Stimulated activated CD4-positive, alpha-beta T cell treated with anti-CD3 and anti-CD28 coated beads, Interleukin-2, amount 100 ng/mL, for 4 hours (primary cell): ENCODE measurements at places on chromosomes 3 and 15.

DNA sequence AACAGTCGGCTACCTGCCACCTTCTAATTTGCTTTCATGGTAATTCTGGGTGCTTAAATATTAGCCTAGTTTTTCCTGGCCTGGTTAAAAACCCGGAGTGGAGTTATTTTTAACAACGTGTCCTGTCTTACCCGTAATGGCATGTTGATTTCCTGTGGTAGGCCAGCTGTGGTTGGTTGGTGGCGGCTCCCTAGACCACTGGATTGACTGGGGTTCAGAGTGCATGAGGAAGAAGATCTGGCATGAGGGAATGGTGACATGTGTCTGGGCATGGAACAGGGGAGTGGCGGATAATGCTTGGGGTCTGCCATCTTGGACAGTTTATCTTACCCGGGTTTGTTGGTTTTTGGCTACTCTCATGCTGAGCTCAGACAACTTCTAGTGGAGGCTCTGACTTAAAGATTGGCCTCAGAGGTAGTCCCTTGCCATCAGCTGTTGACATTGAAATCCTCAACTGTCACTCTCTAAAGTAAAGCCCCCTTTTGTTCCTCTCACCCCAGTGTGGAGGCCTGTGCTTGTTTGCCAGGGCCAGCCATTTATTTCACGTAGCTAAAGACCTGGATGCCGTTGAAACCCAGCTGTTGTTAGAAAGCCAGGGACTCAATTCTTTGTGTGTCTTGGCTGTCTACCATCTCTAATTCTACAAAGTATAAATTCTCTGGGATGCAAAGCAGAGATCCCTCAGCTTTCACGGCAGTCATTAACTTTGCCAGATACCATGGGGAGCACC is 81.6 kb downstream of the DNASE1L3 start:
- DNase-seq, result no peak

DNA sequence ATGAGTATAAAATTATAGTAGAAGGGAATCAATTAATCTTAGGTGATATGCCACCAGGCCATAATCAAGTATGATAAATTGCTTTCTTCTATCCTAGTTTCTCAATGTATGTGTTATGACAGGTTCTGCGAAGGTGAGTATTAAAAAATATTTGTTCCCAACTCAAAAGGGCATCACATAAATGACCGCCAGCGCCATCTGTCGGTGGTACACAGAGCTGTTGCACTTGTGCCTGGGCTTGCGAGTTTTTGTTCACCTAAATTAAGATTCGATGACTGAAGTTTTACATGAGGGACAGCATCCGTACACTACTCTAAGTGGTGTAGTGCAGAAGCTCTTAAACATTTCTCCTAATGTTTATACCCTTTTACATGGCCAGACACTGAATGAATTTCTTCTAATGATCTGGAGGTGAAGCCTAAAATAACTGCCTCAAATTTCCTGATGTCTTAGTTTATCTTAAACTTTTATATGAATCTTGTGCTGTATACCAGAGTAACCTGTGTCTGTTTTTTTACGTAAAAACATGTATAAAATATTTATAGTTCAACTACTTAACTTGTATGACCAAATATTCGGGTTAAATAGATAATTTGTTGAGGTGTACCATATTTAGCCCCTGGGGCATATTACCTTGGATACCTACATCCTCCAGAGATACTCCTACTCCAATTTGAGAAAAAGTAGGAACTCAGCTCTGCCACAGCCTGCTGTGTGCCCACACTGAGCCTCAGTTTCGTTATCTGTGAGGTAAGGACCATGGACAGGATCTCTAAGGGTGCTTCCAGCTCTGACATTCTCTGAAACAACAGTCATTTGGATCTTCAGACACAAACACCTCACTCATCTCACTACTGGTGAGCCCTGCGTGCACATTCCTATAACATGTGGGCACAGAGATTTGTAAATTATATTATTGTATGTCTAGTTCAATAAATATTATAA is 365.6 kb downstream of the MAGI1 start:
- DNase-seq, result no peak

DNA sequence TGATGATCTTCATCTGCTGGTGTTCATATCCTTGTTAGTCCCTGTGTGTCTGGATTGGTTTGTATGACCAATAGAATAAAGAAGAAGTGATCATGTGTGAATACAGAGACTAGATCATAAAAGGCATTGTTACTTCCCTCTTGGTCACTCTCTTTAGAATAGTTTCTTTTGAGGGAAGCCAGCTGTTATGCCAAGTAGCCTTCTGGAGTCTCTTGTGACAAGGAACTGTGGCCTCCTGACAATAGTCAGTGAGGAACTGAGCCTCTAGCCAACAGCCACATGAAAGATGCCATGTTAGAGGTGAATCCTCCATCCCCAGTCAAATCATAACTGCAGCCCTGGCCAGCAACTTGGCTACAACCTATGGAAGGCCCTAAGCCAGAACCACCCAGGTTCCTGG is 63.0 kb upstream of the SMAD3 start:
- DNase-seq, result no peak

DNA sequence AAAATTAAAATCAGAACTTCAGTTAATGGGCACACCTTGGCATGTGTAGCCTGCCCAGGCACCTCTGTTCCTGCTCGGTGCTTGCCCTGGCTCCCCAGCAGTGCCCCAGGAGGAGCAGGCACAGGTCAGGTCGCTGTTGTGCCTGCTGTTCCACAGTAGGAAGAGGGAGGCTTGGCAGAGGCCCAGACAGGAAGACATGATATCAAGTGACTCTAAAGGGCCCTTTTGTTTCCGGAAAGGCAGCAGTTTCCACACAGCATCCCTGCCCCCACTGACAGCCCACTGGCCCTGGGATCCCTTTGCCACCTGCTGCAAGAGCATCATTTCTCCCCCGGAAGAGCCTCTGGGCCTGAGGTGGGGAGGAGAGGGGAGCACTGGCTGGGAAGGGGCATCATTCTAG is 40.5 kb upstream of the HES1 start:
- no peak for DNase-seq

GRCh38 chr3:106518516-106518915 is 649.7 kb upstream of the CBLB start:
- no peak for DNase-seq

- DNase-seq, result no peak
Measured at GRCh38 chr15:31273258-31273941, 53.2 kb upstream of the KLF13 start.

DNA sequence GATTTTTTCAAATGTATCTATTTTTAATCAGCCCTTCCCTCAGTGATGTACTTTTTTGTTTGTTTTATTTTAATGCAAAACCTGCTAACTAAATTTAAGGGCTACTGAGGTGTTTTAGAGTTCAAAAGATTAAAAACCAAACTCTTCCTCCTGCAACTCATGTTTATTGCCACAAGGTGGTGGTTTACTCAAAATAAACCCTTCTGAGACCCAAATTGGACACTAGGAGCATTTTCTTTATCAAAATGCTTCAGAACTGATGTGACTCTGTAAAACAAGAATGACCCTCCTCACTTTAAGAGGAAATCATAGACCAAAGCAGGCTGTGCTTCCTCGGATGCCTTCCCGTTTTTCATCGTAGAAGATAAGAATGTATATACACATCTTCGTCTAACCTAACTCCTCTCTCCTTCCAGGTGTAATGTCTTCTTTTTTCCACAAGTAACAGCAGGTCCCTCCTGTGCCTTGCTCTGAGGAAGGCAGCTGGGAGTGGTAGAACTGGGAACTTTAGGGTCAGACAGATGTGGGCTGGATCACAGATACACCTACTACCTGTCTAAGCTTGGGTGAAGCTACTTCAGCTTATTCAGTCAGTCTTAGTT is 2.9 kb upstream of the NME9 start:
- no peak for DNase-seq

DNA sequence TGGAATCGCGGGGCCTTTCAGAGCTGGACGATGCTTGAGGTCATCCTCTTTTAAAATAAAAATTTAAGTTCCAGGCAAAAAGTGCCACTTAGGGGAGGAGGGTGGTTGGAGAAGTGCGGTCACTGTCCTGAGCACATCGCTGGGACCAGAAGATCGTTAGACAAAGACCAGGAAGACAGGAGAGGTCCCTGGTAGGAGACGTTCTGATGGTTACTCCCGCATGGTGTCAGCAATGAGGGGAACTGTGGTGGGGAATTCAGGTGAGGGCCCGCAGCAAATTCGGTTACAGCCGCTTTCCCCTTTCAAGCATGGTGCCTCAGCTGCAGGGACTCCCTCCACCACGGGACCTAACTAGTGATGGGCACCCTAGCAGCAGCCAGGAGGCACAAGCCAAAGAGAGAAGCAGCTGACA is 1.0 kb upstream of the ISY1 start:
- no peak for DNase-seq

GRCh38 chr15:47340571-47340920 is 376.8 kb upstream of the SEMA6D start:
- no peak for DNase-seq

DNA sequence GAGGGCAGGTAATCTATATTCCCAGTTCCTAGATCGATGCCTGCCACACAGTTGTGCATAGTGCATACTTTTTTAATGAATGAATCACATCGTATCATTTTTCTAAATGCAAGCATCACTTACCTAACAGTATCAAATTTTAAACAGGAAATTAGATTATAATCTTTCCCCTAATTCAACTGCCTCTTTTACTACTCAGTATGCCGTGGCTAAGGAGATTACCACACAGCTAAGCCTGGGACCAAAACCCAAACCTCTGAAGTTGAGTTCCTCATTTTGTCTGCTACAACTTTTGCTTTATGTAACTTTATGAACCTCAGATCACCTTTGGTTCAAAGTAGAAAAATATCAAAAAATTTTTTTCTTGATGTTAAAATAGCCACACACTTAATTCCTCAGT is 53.2 kb upstream of the FNDC3B start:
- no peak for DNase-seq

DNA sequence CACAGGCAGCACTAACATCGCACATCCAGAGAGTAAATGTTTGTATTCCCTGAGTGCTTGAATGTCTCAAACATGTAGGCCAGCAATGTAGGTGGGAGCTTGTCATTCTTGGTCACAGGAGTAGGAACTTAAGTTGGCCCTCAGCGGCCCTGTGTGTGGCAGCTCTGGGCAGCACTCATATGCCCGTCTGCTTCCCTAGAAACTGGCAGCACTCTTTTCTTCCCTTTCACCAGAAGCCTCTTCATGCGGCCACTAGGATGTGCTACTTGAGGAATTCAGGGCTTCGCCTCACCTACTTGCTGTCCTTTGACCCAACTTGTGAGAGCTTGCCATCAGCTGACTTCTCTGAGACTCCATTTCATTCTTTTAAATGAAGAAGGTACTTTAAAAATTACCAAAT is 69.5 kb downstream of the TIPARP start:
- no peak for DNase-seq

- DNase-seq, result no peak
Measured at GRCh38 chr3:71987089-71987735, 202.3 kb upstream of the PROK2 start.

DNA sequence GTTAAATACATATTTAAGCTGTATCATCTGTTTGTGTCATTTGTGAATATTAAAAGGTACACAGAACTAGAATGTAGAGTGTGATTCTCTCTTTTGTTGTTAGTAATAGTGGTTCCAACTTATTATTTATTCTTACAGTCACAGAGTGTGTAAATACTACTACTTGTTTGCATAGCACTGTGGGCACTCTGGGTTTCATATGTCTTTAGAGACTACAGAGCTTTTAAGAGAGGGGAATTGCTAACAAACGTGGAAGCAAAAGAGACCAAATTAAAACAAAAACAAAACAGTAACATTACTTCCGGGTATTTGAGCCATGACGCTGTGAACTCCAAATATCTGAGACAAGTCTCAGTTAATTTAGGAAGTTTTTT is 828.0 kb upstream of the DPPA4 start:
- DNase-seq, result no peak

GRCh38 chr3:143974271-143975238 is 2.9 kb downstream of the DIPK2A start:
- DNase-seq, result no peak

DNA sequence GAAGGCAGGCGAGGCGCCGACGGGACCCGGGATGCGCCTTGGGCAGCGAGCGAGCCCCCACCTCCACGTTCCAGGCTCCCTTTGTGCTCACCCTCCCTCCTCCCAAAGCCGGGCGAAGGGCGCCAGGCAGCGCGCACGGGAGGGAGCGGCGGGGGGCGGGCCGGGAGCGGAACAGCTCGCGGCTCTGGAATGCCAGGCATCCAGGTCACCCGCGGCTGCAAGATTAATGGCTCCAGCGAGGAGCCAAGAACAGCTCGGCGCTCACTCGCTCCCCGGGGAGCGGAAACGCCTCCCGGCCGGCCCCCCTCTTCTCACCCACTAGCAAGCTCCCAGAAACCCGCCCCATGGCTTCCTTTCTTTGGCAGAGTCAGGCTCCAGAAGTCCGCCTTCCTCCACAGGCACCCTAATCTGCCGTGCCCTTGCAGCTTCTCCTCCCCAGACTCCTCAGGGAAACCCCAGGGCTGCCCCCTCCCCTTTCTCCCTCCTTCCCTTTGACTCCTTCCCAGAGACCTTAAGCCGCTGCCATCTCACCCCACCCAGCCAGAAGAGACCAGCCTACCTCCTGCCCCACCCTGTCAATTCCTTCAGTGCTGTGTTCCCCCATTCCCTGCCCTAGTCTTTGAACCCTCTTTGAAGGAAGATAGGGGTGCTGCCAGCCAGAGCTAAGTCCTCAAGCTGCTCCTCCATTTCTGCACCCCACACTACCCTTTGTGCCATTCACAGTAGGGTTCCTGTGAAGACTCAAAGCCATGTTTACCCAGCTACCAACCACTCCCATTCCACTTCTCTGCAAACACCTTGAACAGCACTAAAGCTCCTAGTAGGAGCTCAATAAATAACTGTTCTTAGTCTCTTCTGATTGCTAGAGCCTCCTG is 9.9 kb downstream of the AMOTL2 start:
- DNase-seq, result no peak

DNA sequence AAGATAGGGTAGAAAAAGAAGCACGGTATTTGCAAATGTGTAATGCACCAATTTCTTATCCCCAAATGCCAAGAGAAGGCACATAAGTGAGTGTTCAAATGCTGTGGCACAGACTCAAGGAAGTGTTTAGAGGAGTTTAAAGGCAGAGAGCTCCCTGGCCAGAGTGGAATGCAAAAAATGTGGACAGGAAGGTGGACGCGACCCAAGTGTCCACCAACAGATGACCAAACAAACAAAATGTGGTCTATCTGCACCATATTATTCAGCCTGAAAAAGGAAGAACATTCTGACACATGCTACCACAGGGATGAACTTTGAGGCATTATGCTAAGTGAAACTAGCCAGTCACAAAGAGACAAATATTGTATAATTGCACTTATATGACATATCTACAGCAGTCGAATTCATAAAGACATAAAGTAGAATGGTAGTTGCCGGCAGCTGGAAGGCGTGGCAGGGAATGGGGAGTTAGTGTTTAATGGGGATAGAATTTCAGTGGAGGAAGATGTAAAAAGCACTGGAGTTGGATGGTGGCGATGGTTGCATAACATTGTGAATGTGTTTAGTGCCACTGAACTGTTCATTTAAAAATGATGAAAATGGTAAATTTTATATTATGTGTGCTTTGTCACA is 126.6 kb downstream of the SRGAP3 start:
- no peak for DNase-seq

- DNase-seq, result no peak
Measured at GRCh38 chr3:134242649-134243617, 7.7 kb downstream of the RYK start.

DNA sequence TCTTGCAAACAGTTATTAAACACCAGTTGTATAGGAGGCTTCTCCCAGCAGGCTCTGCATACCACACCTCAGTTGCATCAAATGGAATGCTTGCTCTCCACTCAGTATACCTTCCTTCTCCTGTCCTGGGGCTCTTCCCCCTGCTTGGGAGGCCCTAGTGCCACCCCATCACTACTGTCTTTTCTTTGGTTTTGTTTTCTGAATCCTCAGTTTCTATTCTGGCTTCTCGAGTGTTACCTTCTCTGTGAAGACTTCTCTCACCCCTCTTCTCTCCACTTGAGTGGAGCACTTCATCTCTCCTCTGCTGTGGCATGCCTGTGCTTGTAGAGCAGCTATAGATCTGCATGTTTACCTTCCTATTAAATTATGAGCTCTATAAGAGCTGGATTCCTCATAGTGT is 75.7 kb upstream of the TPRG1 start:
- DNase-seq, result no peak
